ENCODE measurements at places on chromosomes 2 and 18.

- DNase-seq = no peak
These were observed 850 bp downstream of the DNAJB2 start for GRCh38 chr2:219279916-219280516.

GRCh38 chr18:12838178-12838634 lies 45.8 kb downstream of the PTPN2 start:
- DNase-seq = peak; percentile 48

DNA sequence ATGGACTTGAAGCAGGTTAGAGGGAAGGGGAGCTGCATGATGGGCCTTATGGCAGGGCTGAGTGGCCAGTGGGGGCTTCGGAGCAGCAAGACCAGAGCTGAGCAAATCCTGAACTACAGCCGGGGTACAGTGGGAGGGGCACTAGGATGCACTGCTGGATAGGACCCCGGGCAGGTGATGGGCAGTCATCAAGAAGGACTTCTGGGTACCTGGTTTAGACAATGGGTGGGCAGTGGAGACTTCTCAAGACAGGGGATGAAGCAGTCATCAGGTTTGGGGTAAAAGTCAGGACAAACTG lies 507.4 kb upstream of the MYT1L start:
- no peak for DNase-seq

DNA sequence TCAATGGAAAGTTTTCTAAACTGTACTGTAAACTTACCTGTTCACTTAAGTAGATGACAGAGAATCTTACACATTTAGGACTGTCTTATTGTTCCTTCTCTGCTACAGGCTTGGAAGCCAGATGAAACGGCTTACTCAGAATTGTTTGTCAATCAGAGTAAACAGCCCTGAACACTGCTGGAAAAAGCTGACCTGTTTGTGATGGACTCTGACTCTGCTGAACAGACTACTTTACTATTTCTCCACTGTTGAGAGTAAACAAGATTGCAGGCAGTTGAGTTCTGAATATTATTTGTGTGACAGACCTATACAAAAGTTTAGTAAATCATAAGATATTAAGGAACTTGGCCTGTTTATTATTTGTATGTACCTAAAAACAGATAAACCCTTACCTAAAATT lies 99.0 kb downstream of the NOL10 start:
- no peak for DNase-seq

DNA sequence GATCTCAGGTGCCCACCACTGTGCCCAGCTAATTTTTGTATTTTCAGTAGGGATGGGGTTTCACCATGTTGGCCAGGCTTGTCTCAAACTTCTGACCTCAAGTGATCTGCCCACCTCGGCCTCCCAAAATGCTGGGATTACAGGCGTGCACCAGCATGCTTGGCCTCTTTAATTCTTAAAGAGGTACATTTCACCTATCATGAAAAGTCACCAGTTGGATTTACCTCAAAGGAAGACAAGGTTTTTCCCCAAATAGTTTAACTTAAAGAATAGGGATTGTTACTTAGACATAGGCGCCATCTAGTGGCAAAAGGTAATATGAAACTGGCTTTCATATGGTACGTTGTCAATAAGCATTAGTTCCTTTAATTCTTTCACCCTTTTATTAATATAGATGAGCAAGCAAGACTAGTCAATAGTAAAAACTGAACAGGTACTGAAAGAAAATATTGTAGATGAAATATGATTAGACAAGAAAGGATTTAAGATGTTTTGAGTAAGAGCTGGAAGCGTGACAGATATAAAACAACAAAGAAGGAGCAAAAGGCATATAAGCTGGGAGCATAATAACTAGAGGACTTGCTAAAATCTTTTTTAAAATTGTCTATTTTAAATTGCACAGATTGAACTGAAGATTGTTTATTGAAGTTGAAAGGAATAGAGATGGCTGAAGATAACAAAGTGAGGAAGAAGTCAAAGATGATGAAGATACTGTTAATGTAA lies 35.0 kb upstream of the PSMD14 start:
- peak; percentile 67 for DNase-seq

DNA sequence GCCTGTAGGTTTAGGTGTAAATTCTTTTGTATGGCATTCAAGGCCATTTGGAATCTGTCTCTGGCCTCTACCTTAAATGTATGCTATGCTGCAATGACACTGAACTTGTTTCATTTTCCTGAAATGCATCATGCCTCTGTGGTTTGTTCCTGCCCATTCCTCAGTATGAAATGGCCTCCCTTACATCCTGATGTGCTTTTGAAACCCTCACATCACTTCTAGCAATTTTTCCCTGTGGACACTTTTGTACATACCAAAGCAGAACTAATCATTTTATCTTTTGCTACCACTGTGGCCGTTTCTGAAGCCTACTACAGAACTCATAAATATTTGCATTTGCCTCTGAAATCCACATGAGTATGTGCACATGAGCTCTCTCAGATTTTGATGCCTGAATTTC lies 557.2 kb downstream of the ERBB4 start:
- DNase-seq = no peak

- DNase-seq = no peak
These were observed 824.2 kb downstream of the PLCL1 start for GRCh38 chr2:198628596-198628995.

- no peak for DNase-seq
These were observed 9.0 kb upstream of the HAAO start for GRCh38 chr2:42801381-42801780.

- DNase-seq = no peak
These were observed 14.7 kb upstream of the IKZF2 start for GRCh38 chr2:213166109-213166508.

- DNase-seq = no peak
These were observed 544.9 kb upstream of the SETBP1 start for GRCh38 chr18:44135741-44136140.

DNA sequence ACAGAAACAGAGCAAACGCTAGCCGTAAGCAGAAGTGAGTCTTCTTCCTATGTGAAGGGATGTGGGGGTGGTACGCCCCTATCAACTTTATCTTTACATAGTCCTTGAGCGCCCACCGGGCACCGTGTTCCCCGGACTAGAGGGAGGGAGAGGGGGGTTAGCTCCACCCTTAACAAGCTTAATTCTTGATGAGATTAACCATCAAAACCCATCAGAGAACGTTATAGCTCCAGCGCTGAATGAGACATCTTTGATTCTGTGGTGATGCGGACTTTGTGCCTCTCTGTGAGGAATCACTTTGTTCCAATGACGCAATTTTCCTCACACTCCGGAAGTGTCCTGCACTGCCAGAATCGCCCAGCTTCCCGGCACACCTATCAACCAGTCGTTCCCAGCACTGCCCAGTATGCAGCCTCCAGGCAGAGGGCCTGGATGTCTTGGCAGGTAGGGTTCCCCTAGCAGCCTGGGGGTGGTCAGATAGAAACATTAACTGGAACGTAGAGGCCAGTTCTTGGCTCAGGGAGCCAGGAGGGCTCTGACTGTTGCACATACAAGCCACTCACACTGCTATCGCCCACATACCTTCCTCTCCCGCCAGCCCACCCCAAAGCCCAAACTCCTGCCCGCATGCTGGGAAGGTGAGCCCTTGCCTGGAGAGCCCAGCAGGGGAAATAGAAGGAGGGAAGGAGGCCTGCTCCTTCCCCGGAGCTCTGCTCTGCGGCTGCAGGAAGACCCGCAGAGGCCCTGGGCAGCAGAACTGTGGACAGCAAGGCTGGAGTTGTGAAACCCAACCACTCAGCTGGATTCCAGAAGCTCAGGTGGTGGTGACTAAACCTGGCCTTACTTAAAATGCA lies 1.9 kb upstream of the ODC1 start:
- no peak for DNase-seq

DNA sequence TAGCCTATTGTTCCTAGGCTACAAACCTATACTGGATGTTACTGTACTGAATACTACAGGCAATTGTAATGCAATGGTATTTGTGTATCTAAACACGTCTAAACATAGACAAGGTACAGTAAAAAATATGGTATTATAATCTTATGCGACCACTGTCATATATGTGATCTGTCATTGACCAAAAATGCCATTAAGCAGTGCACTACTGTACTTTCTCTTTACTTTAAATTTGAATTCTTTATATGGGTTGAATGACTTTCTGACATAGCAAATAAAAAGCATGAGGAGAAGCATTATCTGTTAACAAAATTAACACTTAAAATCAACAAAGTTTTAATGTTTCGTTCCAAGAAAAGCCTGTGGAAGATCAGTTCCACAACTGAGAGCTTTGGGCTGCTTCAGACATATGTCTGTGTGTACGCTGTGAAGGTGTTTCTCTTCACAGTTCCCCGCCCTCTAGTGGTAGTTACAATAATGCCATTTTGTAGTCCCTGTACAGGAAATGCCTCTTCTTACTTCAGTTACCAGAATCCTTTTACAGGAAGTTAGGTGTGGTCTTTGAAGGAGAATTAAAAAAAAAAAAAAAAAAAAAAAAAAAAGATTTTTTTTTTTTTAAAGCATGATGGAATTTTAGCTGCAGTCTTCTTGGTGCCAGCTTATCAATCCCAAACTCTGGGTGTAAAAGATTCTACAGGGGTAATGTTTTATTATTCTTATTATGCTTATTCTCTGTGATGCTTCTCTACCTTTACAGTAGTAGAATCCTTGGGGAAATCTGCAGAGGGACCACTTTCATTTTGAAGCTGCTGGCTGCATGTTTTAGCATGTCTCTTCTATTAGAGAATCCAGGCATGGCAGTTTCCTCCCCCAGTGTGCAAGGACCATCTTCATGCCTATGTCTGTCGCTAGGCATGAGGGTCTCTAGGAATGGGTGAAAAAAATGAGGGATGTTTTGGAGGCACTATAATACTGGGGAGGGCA lies 54.5 kb downstream of the SCN2A start:
- DNase-seq = peak; percentile 86

GRCh38 chr2:154173164-154173563 lies 301.4 kb downstream of the GALNT13 start:
- no peak for DNase-seq

DNA sequence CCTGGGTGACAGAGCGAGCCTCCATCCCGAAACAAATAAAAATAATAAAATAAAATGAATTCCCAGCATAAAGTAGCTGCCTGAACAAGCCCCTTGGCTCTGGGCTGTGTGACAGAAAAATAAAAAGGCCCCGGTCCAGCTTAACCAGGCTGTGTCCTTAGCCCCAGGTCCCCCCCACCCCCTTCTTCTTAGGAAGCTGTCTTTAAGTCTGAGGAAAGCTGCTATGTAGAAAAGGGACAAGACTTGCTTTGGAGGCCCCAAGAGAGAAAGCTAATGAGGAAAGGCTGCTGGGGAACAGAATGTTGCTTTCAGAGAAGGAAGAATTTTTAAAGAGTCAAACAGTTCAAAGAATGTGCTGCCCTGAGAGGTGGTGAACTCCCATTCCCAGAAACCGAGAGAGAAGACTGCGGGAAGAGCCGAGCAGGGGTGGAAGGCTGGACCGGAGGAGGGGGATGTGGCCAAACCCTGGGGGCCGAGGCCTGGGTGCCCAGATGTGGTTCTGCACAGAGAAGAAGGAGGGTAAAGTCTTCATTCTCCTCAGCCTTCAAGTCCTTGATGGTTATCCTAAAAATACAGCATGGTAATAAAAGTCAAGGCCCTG lies 61.9 kb downstream of the CENPO start:
- no peak for DNase-seq

DNA sequence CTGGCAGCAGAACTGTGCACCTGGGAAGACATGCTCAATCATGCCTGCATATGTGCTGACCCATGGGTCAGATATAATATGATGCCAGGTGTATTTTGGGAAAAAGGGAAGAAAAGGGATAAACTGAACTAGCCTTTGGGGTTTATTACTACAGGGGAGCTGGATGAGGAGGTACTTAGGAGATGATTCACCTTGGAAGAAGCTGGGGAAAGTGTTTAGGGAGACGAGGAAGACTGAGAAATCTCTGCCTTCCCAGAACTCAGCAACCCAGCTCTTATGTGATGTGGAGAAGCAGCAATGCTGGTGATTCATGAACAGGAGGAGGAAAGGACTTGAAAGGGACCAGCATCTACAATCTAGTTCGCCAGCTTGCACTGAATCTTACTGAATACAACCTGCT lies 110.2 kb downstream of the BARD1 start:
- DNase-seq = no peak

GRCh38 chr2:142142595-142142994 lies 11.8 kb upstream of the LRP1B start:
- no peak for DNase-seq

DNA sequence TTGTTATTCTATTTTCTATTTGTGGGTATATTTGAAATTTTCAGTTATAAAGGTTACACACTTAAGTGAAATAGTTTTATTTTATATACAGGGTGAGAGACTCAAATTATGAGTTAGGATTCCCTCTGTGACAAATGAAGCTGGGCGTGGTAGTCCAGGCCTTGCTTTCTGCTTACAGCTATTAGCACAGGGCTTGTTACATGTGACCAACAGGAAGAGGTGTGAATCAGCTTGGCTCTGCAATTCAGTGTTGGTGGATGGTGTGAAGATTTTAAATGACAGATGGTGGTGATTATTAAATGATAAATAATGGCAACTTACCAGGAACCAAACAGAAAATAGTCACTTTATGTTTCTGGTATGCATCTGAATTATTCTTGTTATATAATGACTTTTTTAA lies 64.4 kb upstream of the NOSTRIN start:
- DNase-seq = peak; percentile 20

DNA sequence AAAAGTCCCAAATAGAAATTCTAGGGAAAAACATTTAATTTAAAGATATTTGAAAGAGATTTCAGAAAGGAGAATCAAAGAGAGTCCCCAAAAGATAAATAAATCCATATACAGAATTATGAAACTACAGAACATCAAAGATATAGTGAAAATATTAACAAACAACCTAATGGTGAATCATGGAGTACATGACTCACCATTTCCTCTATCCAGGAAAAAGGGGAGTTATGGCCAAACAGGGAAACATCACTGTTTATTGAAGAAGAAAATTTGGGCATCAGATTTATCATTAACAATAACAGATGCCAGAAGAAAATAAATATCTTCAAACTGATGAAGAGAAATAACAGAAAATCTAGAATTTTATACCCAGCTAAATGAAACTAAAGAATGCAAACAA lies 448.3 kb downstream of the CDH2 start:
- DNase-seq = no peak

- peak; percentile 6 for DNase-seq
These were observed 25.9 kb downstream of the GCG start for GRCh38 chr2:162126111-162126519.

- no peak for DNase-seq
These were observed 410.3 kb downstream of the PID1 start for GRCh38 chr2:228860601-228861285.

GRCh38 chr2:204072443-204073324 lies 136.1 kb downstream of the ICOS start:
- DNase-seq = peak; percentile 82

- no peak for DNase-seq
These were observed 56.6 kb upstream of the CYP26B1 start for GRCh38 chr2:72204156-72204785.

GRCh38 chr2:58336416-58336815 lies 95.3 kb upstream of the FANCL start:
- DNase-seq = no peak

DNA sequence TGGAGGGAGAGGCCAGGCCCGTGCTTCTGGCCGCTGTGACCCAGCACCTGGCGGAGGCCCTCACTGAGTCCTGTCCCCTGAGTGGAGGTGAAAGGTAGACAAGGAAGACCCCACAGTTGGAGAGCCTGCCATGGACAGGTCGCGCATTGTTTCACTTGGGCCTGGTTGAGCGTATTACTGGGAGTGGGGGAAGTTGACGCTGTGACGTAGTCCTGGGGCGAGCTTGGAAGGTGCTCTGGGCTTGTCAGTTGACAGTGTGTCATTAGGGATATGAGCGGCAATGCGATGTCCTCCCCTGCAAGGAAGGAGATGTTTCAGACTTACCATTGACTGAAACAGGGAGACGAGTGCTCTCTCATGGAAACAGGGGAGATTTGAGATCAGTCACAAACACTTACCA lies 127.1 kb downstream of the SH3RF3 start:
- no peak for DNase-seq

Data from activated CD4-positive, alpha-beta T cell treated with anti-CD3 and anti-CD28 coated beads, Interleukin-10, Interleukin-2, amounts not matched to agents 100 ng/mL and 50 ng/mL, durations not matched to agents 16 hours and 8 hours (primary cell).